Progenitor cell of endocrine pancreas (in vitro differentiated cells): ENCODE measurements at places on chromosomes 11 and 22. TPM values are rescaled to one million over a fixed set of nuclear protein-coding genes. Genes with fewer than 3 reads are reported as not detected.

Gene C22orf15
- total RNA-seq = not detected in 2 replicates

- no peak for DNase-seq
Measured at GRCh38 chr22:17592201-17592600, 28.9 kb downstream of the SLC25A18 start.

Gene CABP4
- 0.18 TPM in 1 of 2 replicates, not detected in the other for total RNA-seq

Gene P2RX6
- 0.36 and 0.57 TPM in 2 replicates for total RNA-seq

DNA sequence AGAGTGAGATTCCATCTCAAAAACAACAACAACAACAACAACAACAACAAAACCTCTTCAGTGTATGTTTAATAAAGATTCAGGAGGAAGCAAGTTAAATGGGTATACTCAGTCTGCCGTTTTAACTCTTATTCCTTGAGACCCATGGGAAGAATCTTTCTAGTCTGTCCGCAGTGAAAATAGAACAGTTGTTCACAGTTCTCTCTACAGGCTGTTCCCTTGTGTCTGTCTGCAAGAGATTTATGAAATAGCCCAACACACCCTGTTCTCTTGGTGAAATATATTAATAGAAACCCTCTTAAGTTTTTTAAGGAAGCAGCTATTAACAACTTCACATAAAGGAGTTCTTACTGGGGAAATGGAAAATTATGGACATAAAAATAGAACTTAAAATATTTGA, 682.2 kb upstream of the RAG2 start:
- DNase-seq = no peak
